ENCODE measurements at places on chromosomes 7 and 10. TPM values are rescaled to one million over a fixed set of nuclear protein-coding genes. Genes with fewer than 3 reads are reported as not detected.
A peak's percentile ranks its signal among the peaks of the same experiment; 100 is the strongest.

- DNase-seq = peak; percentile 18
These were observed 453.2 kb downstream of the DPP6 start for GRCh38 chr7:154505362-154505761.

The GRM8 gene
- total RNA-seq = 4.1 TPM

- DNase-seq = no peak
These were observed 13.4 kb upstream of the HNRNPH3 start for GRCh38 chr10:68318331-68319059.

The OR6V1 gene
- 1.7 TPM for total RNA-seq

DNA sequence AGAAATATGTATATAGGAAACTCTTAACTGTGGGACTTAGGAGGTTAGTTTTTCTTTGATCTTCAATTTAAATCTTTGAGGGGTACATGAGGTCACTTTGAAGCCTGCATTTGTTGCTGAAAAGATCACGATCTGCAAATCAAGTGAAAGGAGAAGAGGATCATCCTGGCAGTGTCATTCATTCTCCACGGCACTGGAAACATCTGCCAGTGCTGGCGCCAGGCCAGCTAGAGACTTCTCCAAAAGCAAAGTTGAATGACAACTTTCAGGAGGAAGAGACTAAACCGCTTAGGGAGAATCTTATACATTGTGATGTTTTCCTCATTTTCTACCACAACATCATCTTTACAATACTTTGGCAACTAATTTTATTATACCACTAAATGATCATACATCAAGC lies 42.5 kb downstream of the MRC1 start:
- DNase-seq = peak; percentile 44

The COL13A1 gene
- 18.3 TPM for total RNA-seq

DNA sequence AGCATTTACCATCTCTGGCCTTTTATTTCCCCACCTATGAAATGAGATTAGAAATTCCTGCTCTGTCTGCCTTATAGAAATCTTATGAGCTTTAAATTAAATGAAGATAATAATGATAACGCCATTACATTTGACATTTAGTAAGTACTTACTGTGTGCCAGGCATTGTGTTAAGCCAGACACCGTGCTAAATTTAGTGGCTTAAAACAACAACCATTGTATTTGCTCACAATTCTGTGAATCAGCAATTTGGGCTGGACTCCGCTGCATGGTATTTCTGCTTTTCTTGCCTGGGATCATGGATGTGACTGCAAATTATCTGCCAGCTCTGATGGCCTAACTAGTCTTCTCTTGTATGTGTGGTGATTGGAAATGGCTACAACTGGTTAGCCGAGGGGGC lies 56.4 kb upstream of the CCDC6 start:
- no peak for DNase-seq

- DNase-seq = peak; percentile 98
These were observed 19.0 kb upstream of the COL1A2 start for GRCh38 chr7:94375691-94376090.

The HOXA1 gene
- 1.9 TPM for total RNA-seq

DNA sequence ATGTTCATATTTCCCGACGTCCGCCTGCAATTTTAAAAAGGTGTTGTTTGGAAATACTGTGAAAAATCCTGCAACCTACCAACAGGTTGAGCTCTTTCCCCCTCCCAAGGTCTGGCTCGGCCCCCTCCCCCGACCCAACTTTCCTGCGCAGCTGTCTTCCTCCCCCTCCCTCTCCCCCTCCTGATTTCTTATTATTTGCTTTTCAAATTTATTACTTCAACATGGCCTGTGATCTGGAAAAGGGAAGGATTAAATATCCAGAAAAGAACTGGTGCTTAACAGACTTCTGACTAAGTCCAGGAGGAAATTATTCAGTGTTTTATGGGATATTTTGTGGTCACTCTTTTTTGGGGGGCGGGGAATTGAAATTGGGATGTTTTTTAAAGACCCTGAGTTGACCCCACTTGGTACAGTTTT lies 2.4 kb downstream of the ARID5B start:
- no peak for DNase-seq

DNA sequence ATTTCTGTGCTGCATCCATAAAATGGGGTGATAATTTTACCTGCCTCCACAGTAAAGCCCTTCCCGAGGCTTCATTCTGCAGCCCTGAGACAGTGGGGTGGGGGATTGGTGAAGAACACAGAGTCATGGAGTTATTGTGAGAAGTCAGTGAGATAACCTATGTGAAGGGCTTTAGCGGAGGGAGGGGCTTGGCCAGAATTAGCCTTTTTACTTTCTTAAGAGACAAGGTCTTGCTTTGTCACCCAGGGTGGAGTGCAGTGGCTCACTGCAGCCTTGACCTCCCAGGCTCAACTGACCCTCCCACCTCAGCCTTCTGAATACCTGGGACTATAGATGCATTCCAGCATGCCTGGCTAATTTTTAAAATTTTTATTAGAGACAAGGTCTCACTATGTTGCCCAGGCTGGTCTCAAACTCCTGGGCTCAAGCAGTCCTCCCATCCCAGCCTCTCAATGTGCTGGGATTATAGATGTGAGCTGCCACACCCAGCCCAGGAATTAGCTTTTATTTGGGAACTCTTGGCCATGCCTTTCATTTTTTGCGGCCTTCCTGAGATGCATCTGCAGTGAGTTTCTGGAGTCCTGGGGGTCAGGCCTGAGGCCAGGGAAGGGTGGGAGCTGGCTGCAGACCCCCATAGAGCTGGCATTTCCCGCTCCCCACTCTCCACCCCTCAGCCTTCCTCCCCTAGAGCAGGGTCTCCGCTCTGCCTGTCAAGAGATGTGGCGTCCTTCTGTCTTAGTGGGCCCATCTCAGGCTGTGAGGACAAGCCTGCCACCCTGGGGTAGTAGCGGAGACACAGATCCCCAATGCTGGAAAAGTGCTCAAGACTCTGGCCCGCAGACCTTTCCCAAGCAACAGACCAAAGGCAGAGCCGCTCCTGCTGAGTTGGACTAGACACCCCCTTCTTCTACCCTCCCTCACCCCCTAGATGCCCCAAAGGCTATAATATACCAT lies 77.0 kb downstream of the ZMIZ1 start:
- no peak for DNase-seq

The SLC26A4 gene
- 0.24 TPM for total RNA-seq

- no peak for DNase-seq
These were observed 263.7 kb downstream of the ZMYND11 start for GRCh38 chr10:398954-399353.

The MUC12 gene
- 2.9 TPM for total RNA-seq

DNA sequence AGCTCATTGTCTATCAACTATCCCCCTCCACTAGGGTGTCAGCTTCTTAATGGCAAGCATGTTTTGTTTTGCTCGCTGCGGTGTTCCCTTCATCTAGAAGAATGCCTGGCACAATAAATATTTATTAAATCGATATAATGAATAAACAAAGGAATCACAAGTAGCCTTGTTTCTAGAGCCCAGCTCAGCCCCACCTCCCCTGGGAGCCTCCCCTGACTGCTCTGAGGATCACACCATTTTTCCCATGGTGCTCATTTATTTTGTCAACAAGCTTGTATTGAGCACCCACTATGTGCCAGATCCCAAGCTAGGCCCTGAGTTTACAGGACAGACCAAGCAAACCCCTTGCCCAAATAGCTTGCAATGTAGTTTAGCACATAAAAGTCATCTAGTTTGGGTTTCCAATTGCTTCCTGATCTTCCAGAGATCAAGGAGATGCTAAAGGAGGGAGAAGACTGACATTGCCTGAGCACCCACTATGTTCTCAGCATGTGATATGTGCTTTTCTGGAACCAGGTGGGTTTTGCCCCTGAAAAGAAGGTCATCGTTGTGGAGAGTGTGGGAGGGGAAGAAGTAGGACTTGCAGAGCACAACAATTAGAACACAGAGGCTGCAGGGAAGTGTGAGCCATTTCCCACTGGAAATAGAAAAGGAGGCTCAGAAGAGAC lies 42.3 kb upstream of the GPAM start:
- DNase-seq = no peak

The GJD4 gene
- 0.48 TPM for total RNA-seq

The CYP3A5 gene
- 25.8 TPM for total RNA-seq

DNA sequence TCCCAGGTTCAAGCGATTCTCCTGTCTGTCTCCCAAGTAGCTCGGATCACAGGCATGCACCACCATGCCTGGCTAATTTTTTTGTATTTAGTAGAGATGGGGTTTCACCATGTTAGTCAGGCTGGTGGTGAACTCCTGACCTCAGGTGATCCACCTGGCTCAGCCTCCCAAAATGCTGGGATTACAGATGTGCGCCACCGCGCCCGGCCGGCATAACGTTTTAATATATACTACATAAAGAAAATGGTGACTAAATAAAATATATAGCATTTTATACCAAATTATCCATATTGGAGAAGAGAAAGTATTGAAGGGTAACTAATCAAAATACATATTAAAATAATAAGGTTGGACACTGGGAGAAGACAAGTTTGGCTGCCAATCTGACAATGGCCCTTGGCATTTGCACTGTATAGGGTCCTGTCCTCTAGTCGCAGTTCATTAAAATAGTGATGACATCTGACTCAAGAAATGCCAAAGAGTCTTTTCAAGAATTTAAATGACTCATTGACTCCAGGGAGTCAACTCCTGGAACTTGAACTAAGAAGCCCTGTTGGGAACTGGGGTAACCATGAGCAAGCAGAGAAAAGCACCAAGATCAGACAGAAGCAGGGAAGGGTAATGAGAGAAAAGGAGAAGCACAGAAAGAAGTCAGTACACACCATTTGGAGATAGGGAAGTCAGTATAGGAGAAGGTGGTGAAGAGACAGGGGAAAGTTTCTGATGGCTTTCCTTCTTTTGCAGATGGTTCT lies 91.1 kb downstream of the CH25H start:
- no peak for DNase-seq

The PRTFDC1 gene
- 15.9 TPM for total RNA-seq

DNA sequence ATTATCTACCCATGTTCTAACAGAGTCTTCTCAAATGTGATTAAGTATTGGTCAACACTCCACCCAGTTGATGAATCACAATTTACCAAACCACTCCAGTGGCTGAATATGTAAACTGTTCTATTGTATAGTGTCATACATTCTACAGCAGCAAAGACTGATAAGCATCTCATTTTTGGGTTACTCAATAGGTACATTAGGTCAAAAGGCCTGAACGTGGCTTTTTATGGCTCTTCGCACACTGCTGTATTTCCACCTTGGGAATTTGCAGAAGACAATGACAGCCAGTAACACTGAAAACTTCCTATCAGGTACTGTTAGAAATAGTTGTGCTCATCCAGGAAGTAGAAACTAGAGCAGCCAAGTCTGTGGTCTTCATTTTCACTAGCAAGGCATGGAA lies 166.9 kb downstream of the GLI3 start:
- no peak for DNase-seq

The SKIDA1 gene
- total RNA-seq = 10.1 TPM

GRCh38 chr10:112244197-112244596 lies 39.0 kb upstream of the TECTB start:
- no peak for DNase-seq

DNA sequence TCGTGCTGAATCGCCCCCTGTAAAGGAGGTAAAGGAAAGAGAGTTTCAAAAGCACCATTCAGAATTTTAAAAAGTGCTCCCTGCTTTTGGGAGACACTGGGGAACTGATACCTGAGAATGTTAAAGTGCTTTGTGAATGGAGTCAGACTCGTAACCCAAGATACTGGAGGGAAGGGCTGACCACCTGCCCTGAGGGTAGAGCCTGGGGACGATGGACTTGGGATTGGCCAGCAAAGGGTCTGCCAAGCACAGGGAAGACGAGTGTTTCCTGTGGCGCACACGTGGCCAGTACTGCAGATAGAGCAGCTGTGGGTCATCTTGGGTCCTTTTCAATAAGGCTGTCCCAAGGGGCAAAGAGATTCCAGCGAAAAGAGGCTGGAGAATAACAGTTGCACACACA lies 1284.1 kb upstream of the AUTS2 start:
- no peak for DNase-seq

All from umbilical cord (tissue), 2 donors.